Common myeloid progenitor, CD34-positive (primary cell): ENCODE measurements at places on chromosomes 5 and 9.

- no peak overlapping the region for H3K27ac ChIP-seq
- H3K4me3 ChIP-seq = no peak overlapping the region
- H3K4me1 ChIP-seq = peaks cover 2% of the 10 kb centered on the region
- DNase-seq = no peak
Observed at GRCh38 chr5:56516441-56516840, 283.3 kb upstream of the ANKRD55 start.

DNA sequence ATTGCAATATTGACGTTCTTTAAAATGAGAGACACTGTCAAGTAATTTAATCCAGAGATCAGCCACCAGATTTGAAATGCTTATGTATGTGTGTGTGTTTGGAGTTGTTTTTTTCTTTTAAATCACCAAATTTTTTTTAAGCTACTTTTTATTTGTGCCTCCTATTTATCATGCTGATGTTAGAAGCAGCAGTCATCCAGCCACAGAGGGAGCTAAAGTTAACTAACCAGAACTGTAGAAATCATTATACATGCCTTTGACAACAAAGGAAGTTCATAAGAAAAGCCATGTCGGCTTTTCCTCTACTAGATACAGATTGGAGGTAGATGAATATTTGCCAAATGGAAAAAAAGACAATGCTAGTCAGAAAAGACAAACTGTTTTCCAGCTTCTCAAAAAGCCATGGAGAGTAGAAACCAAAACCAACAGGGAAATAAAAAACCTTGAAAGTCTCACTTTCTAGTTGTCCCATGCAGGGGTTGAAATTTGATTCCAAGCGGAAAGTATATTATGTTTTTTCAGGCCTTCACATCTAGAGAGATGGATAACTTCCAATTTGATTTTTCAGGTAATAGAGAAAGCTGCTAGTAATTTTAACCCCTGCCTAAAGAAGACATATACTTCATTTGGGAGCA lies 4.5 kb downstream of the PURA start:
- no peaks in the 10 kb centered on the region for H3K36me3 ChIP-seq
- H3K4me1 ChIP-seq = peaks cover 6% of the 10 kb centered on the region
- no peaks in the 10 kb centered on the region for H3K27me3 ChIP-seq
- H3K27ac ChIP-seq = no peak overlapping the region

GRCh38 chr5:106200971-106201370 lies 1469.8 kb downstream of the EFNA5 start:
- no peaks in the 10 kb centered on the region for H3K27me3 ChIP-seq
- H3K27ac ChIP-seq = no peak overlapping the region
- no peak overlapping the region for H3K4me3 ChIP-seq
- H3K36me3 ChIP-seq = no peaks in the 10 kb centered on the region

DNA sequence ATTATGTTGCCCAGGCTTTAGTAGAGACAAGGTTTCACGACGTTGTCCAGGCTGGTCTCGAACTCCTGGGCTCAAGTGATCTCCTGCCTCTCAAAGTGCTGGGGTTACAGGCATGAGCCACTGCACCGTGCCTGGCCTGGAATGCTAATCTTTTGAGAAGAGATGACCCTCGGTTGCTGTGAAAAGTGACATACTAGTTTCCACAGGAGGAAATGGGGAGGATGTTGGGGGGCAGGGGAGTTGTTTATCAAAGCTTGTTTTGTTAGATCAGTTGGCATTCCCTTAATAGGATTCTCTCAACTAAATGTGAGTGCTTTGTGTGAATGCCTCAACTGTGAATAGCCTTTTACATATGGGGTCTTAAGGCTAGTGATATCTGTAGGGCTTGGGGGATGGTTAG lies 16.4 kb upstream of the MATR3 start:
- peaks cover 5% of the 10 kb centered on the region for H3K36me3 ChIP-seq
- no peak overlapping the region for H3K27ac ChIP-seq
- DNase-seq = no peak

GRCh38 chr9:70478963-70479641 lies 64.6 kb upstream of the KLF9 start:
- no peak for DNase-seq
- no peak overlapping the region for H3K27ac ChIP-seq
- H3K36me3 ChIP-seq = no peaks in the 10 kb centered on the region
- H3K4me3 ChIP-seq = no peak overlapping the region
- no peaks in the 10 kb centered on the region for H3K4me1 ChIP-seq
- H3K27me3 ChIP-seq = no peaks in the 10 kb centered on the region

DNA sequence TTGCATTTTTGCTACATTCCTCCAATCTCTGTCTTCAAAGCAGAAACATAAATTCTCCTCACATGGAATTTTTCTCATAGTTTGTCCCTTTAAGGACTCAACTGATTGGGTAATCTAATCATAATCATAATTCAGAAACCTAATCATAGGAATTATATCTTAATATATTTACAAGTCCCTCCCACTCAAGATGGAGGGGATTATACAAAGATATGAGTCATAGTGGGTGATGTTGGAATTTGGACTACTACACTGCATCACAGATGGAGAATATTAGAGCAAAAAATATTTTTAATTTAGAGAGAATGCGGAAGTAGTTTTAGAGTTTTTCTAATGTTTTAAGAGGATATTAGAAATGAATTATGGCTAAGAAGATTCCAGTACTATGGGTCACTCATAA lies 1034.0 kb downstream of the DTWD2 start:
- H3K27me3 ChIP-seq = no peaks in the 10 kb centered on the region
- H3K4me1 ChIP-seq = no peaks in the 10 kb centered on the region
- H3K27ac ChIP-seq = no peak overlapping the region
- DNase-seq = no peak
- H3K36me3 ChIP-seq = no peaks in the 10 kb centered on the region

GRCh38 chr5:167819406-167819805 lies 472.0 kb upstream of the WWC1 start:
- no peaks in the 10 kb centered on the region for H3K27me3 ChIP-seq
- no peak overlapping the region for H3K27ac ChIP-seq
- H3K4me1 ChIP-seq = peaks cover 11% of the 10 kb centered on the region
- H3K4me3 ChIP-seq = no peak overlapping the region
- DNase-seq = peak; percentile 39

GRCh38 chr9:92607088-92607487 lies 62.8 kb downstream of the IPPK start:
- H3K4me1 ChIP-seq = no peaks in the 10 kb centered on the region
- no peaks in the 10 kb centered on the region for H3K27me3 ChIP-seq
- no peak overlapping the region for H3K27ac ChIP-seq
- H3K36me3 ChIP-seq = peaks cover 4% of the 10 kb centered on the region

DNA sequence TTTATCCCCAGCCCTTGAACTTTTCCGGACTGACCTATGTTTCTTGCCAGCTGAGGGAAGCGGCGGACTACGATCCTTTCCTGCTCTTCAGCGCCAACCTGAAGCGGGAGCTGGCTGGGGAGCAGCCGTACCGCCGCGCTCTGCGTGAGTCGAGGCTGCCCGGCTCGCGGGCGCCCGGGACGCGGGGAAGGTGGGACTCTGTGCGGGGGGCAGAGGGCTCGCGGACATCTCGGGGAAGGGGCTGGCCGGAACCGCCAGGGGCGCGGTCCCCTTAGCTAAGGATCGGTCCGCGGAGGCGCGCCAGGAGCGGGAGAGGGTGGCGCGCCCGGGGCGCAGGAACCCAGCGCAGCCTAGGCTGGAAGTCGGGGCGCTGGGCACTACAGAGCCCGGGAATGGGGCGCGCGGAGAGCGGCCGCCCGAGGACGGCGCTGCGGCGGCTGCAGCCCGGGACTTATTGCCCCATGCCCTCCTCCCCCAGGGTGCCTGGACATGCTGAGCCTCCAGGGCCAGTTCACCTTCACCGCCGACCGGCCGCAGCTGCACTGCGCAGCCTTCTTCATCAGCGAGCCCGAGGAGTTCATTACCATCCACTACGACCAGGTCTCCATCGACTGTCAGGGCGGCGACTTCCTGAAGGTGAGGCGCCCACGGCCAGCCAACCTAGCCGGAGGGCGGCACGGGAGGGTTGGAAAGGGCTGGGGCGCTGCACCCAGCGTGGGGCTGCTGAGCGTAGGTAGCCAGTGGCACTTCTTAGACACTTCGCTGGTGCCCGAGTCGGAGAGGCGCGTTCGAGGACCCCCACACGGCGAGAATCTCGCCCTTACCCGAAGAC lies 922 bp downstream of the CRHBP start:
- no peaks in the 10 kb centered on the region for H3K36me3 ChIP-seq
- H3K4me1 ChIP-seq = peaks cover 15% of the 10 kb centered on the region
- H3K4me3 ChIP-seq = peak overlapping the region; percentile 94
- H3K27ac ChIP-seq = peak overlapping the region; percentile 78
- H3K27me3 ChIP-seq = no peaks in the 10 kb centered on the region
- no peak for DNase-seq
